ENCODE measurements at places on chromosomes 16 and 17. TPM values are rescaled to one million over a fixed set of nuclear protein-coding genes. Genes with fewer than 3 reads are reported as not detected.

The DHX58 gene
- total RNA-seq, result 8.1 TPM

The UBFD1 gene
- total RNA-seq, result 44.2 TPM

The CLEC18B gene
- 2.0 TPM for total RNA-seq

The PIPOX gene
- 1.6 TPM for total RNA-seq

The GSG1L gene
- total RNA-seq, result 3.7 TPM

The EFCAB5 gene
- 0.62 TPM for total RNA-seq

DNA sequence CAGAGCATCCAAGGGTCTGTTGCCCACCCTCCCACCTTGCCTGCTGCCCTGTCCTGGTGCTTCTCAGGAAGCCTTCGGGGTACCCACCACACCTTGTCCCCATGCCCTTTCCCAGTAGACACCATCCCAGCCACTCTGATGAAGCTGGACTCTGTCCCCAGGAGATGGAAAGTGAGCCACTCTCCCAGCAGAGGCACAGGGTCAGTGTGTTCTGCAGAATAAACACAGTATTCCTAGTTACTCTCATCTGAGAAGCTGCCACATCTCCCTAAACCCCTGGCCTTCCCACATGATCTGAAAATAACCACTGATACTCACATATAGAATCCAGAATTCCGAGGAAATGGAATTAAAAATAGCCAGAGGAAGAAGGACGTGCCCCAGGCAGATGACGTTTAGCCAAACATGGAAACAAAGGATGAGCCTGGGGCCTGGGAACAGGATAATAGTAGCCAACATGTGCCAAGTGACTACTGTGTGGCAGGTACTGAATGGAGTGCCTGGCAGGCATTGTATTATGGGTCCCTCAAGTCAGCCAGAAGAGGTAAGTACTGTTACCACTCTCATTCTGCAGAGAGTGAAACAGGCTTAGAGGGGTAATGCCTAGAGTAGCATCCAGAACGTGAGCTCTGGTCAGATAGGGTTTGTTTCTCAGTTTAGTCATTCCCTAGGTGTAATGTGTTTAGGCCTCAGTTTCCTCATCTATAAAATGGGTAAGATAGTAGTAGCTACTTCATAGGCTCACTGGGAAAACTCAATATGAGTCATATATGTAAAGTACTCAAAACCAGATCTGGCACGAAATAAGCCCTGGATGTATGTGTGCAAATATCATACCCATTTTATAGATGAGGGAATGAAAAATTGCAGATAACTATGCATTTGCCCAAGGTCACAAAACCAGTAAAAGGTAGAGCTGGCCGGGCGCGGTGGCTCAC is 20.8 kb upstream of the PEMT start:
- no peak overlapping the region for H3K4me3 ChIP-seq
- H3K36me3 ChIP-seq, result no peaks in the 10 kb centered on the region
- H3K27me3 ChIP-seq, result no peaks in the 10 kb centered on the region
- peak; percentile 51 for DNase-seq
- H3K27ac ChIP-seq, result peak overlapping the region; percentile 47
- H3K4me1 ChIP-seq, result peaks cover 2% of the 10 kb centered on the region

GRCh38 chr16:87780385-87780989 is 14.7 kb upstream of the KLHDC4 start:
- DNase-seq, result peak; percentile 59
- peaks cover 13% of the 10 kb centered on the region for H3K27me3 ChIP-seq
- H3K36me3 ChIP-seq, result no peaks in the 10 kb centered on the region
- no peak overlapping the region for H3K4me3 ChIP-seq

DNA sequence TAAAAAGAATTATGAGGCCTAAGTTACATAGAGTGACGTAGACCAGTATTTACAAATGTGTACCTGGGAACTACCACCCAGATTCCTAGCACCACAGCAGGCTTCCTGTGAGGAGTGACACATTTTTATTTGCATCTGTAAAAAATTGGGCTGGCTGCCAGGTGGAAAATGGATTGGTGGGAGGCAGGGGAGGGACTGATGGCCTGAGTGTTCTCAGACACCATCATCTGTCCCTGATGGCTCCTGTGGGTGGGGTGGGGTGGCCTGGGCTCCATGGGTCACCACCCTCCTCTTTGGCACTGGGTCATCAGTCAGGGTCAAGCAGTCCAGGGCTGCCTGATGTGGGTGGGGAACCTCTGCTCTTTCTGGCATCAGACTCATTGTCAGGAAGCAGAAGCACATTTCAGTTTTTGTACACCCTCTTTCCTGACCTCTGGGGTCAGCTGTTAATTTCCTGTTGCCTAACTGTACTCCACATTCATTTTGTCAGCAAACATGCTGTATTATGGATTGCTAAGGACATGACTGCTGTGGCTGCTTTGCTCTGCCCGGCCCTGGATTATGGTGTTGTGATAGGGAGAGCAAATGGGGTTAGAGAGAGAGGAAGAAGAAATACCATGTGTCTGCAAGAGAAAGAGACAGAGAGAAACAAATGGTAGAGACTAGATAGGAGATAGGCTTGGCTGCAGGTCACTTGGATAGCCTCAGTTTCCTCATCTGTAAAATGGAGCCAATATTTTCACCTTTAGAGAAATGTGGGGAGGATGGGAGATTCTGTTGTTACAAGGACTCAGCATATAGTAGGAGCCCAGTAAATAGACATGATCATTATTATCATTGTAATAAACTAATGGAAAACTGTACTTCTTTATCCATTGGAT is 11.6 kb upstream of the MFAP4 start:
- no peaks in the 10 kb centered on the region for H3K36me3 ChIP-seq
- no peak for DNase-seq
- H3K27ac ChIP-seq, result peak overlapping the region; percentile 11
- H3K27me3 ChIP-seq, result peaks cover 2% of the 10 kb centered on the region
- peaks cover 25% of the 10 kb centered on the region for H3K4me1 ChIP-seq
- no peak overlapping the region for H3K4me3 ChIP-seq

DNA sequence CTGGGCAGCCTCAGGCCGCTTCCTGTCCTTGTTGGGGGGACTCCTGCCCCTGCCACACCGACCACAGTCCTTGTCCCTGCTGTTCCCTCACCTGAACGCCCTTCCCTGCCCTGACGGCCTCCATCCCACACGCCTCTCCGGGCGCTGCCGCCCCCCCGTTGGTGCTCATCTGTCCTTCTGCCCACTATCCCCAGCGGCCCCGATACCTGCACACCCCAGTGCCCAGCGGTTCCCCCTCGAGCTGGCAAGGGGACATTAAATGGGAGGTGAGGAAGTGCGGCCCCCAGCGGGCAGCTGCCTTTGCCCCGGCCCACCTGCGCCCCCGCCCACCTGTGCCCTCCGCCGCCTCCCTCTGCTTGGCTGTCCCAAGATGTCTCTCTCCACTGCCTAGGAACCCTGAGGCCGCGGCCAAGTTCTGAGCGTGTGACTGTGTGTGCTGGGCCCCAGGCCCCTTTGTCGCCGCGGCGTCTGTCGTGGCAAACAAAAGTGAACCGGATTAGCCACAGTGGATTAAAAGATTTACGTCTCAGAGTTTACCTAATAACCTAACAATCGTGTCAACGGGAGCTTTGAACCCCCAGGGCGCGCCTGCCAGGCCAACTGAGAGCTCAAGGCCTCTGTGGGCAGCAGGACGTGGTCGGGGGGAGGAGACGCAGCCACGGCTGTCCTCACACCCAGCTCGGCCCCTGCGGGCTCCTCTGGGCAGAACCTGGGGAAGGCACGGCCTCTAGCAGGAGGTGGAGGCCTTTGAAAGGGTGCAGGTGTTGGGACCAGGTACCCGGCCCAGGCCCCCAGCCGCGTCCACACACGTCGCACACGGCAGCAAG is 7.6 kb upstream of the AXIN1 start:
- DNase-seq, result no peak
- H3K36me3 ChIP-seq, result no peaks in the 10 kb centered on the region
- H3K4me1 ChIP-seq, result no peaks in the 10 kb centered on the region
- peaks cover 11% of the 10 kb centered on the region for H3K27me3 ChIP-seq
- H3K4me3 ChIP-seq, result no peak overlapping the region

DNA sequence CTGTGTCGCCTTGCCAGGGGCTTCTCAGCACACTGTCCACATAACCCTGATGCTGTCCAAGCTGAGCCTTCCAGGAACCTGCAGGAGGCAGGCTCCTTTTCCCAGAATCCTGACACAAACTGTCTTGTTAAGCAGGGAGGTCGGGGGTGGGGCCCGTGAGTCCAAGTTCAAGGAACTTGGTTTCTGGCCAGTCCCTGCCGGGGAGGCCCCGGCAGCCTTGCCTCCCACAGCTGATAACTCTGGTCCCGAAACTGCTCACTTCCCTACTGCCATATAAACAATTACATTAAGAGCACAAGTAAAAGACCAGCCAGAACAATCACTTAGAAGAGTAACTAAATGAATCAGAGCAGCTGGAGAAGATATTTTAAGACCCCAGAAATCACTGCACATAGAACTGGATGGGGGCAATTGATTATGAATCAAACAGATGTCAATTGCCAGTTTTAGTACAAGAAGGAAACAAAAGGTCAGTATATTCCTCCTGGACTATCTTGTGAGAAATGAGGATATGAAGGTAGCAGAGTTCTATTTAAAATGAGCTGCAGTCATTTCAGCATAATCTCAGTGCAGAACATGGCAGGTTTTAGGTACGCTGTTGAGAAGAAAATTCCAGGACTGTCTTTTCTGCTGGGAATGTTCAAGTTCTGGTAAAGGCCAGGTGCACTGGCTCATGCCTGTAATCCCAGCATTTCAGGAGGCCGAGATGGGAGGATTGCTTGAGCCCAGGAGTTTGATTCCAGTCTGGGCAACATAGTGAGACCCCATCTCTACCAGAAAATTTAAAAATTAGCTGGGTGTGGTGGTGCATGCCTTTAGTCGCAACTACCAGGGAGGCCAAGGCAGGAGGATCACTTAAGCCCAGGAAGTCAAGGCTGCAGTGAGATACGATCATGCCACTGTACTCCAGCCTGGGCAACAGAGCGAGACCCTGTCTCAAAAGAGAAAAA is 169.8 kb downstream of the PITPNC1 start:
- no peaks in the 10 kb centered on the region for H3K27me3 ChIP-seq
- H3K36me3 ChIP-seq, result no peaks in the 10 kb centered on the region
- H3K4me1 ChIP-seq, result peaks cover 19% of the 10 kb centered on the region

DNA sequence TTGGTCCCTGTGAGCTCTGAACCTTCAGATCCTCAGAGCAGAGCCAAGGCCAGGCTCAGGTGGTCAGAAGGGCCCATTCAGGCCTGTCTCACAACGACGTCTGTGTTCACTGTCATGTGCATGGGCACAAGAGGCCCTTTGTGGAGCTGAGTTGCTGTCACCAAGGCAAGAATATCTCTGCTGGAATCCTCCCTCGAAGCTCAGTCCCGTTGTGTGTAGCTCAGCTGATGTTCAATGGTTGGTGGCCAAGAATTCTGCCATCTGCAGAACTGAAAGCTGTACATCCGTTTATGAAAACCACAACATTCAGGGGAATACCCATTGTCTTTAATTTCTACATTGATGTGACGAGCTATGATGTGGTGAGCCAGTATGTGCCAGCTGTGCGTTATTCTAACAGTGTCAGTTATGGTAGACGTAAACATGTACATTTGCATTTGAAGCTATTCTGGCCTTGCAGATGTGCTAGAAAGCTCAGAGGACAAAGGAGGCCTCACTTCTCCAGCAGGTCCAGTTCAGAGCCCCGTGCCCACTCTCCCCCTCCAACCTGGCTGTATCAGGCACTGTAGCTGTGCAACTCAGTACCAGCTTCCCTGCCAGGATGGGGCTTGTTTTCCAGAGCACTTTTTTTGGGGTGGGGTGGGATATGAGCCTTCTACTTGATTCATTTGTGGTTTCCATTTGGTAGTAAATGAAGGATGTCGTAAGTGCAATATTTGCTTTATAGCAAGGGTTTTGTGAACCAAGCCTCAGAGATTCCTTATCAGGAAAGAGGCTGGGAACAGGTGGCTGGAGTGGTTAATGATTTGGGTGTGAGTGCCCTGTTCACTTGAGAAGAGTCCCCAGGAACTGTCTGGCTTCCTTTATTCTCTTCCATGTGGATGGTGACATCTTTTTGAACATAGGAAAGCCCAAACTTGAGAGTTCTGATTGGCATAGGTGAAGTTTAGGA is 56.1 kb downstream of the B9D1 start:
- peak; percentile 68 for DNase-seq
- H3K27ac ChIP-seq, result no peak overlapping the region
- peaks cover 27% of the 10 kb centered on the region for H3K4me1 ChIP-seq
- H3K27me3 ChIP-seq, result no peaks in the 10 kb centered on the region
- no peak overlapping the region for H3K4me3 ChIP-seq

DNA sequence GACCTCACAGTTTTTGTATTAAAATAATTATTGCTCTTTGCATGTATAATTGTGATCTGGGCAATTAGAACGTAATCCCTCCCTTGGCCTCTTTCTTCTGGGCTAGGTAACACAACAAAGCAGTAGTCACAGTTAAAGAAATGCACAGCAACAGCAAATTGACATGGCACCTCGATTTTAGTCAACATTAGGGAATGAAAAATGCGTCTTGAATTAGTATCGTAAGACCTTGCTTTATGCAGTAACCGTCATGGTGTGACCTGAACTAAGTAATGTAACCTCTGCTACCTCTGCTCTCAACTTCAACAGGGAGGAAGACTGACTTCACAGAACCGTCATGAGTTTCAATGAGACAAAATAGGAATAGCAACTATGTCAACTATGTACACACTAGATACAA is 265.4 kb upstream of the MAF start:
- H3K4me3 ChIP-seq, result no peak overlapping the region
- H3K4me1 ChIP-seq, result no peaks in the 10 kb centered on the region
- H3K36me3 ChIP-seq, result no peaks in the 10 kb centered on the region
- no peak for DNase-seq
- H3K27me3 ChIP-seq, result no peaks in the 10 kb centered on the region

DNA sequence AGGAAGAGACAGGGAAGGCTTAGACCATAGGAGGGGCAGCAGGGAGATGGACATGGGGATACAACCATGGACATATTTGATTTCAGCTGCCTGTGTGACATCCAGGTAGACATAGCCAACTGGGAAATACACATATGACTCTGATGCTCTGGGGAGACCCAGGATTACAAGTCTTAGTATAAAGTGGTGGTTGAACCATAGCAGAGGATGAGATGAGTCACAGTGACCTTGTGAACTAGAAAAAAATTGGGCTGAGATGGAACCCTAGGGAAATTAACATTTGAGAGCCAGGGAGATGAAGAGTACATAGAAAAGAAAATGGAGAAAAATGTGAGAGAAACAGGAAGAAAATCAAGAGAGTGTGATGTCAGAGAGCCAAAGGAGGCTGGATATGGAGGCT is 10.2 kb downstream of the MARCHF10 start:
- H3K27ac ChIP-seq, result no peak overlapping the region
- peaks cover 2% of the 10 kb centered on the region for H3K4me1 ChIP-seq
- no peak overlapping the region for H3K4me3 ChIP-seq
- H3K27me3 ChIP-seq, result no peaks in the 10 kb centered on the region
- no peaks in the 10 kb centered on the region for H3K36me3 ChIP-seq

GRCh38 chr17:60893475-60893874 is 215.8 kb downstream of the BCAS3 start:
- H3K27ac ChIP-seq, result no peak overlapping the region
- no peaks in the 10 kb centered on the region for H3K27me3 ChIP-seq
- no peak overlapping the region for H3K4me3 ChIP-seq
- no peaks in the 10 kb centered on the region for H3K4me1 ChIP-seq
- H3K36me3 ChIP-seq, result no peaks in the 10 kb centered on the region
- no peak for DNase-seq

GRCh38 chr16:51951668-51952298 is 595.2 kb downstream of the TOX3 start:
- H3K27ac ChIP-seq, result no peak overlapping the region
- H3K27me3 ChIP-seq, result peaks cover 4% of the 10 kb centered on the region
- H3K4me3 ChIP-seq, result no peak overlapping the region
- DNase-seq, result no peak
- H3K36me3 ChIP-seq, result no peaks in the 10 kb centered on the region
